ENCODE measurements at places on chromosomes 11 and 22. TPM values are rescaled to one million over a fixed set of nuclear protein-coding genes. Genes with fewer than 3 reads are reported as not detected.

- DNase-seq: peak; percentile 46
Measured at GRCh38 chr11:61429346-61429690, 457 bp downstream of the CPSF7 start.

ST14 gene
- under 0.01 TPM for total RNA-seq

DNA sequence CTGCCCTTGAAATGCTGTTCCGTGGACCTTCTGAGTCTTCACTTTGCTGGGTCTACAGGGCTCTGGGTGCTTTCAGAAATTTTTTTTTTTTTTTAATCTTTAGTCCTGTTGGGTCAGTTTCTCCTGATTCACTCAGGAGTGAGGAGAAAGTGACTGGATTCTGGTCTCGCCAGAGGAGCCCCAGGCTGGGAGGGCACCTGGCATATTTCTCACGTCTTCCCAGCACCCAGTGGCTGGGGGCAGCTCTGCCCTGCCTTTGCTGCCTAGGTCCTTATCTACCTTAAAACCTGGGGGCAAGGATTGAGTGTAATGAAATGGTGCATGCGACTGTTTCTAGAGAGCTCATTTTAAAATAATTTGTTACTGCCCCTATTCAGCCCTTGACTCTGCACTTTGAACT lies 23.3 kb downstream of the SAMM50 start:
- DNase-seq: no peak

DNA sequence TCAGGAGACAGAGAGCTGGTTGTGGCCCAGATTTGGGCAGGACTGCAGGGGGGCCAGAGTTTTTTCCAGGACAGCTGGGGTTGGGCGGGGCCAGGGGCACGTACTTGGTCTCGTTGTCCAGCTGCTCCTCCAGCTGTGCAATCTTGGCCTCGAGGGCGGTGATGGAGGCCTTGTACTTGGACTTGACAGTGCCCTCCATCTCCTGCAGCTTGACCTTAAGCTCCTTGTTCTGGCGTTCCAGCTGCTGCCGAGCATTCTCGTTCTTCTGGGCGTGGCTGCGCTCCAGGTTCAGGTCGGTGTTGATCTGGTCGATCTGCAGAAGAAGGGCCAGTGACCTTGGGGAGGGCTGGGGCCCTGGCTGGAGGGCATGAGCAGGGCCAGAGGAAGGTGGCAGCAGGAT lies 32.1 kb downstream of the APOL1 start:
- no peak for DNase-seq

TMPRSS13 gene
- total RNA-seq: not detected

DNA sequence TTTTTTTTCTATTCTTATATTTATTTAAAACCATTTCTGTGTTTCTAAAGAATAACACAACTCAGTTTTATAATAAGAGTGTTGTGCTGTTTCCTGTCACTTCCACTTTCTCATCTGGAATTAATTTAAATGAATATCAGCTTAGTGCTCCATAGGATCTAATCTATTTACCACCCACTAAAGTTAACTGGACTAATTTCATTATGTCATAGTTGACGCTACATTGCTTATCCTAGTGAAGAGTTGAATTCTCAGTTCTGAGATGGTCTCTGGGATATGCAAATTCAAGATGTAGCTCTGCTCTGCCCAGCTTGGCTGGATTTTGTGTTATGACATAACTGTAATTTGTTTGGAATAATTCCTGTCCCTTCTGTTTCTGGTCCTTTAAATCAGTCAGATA lies 380.1 kb downstream of the METTL15 start:
- no peak for DNase-seq

MIOX gene
- under 0.01 TPM for total RNA-seq

DNA sequence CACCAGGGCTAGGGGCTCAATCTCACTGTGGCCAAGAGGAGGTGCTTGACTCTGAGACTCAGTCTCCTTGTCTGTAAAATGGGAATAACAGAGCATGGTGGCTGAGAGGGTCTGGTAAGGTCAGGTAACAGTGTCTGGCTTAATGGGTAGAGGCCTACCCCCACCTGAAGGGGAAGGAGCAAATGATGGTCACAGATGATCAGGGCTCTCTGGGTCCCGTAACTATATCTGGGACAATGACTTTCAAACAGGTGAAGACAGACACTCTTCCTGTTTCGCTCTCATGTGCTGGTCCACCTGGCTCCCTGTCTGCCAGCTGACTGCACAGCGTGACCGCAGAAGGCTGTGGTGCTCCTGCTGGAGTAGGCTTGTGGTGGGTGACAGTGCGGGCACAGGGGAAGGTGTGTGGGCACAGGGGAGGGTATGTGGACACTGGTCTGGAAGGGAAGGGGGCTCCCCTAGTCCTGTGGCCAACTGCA lies 4.0 kb downstream of the A4GALT start:
- no peak for DNase-seq

DNA sequence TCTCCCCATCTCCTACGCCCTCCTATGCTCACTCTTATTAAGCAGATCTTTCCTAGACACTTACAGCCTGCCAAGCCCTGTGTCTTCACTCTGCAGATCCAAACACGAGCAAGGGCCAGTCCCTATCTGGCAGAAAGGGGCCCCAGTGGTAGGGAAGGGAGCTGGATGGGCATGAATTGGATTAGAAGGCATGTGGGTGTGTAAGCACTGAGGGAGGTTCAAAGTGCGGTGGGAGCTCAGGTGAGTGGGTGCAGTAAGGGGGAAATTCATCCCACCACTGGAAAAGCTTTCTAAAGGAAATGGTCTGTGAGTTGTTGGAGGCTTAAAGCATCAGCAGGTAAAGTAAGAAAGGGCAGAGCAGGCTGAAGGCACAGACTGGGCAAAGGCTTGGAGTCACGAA lies 5.5 kb downstream of the TMEM132A start:
- DNase-seq: no peak

GRCh38 chr11:121964591-121964990 lies 151.4 kb downstream of the BLID start:
- peak; percentile 48 for DNase-seq

OR2AT4 gene
- not detected for total RNA-seq

GRCh38 chr11:68014157-68014946 lies 4.2 kb downstream of the ALDH3B1 start:
- DNase-seq: peak; percentile 79

CLTCL1 gene
- 11.3 TPM for total RNA-seq

AGBL2 gene
- total RNA-seq: 2.1 TPM
